ENCODE measurements at places on chromosomes 13 and 19.

DNA sequence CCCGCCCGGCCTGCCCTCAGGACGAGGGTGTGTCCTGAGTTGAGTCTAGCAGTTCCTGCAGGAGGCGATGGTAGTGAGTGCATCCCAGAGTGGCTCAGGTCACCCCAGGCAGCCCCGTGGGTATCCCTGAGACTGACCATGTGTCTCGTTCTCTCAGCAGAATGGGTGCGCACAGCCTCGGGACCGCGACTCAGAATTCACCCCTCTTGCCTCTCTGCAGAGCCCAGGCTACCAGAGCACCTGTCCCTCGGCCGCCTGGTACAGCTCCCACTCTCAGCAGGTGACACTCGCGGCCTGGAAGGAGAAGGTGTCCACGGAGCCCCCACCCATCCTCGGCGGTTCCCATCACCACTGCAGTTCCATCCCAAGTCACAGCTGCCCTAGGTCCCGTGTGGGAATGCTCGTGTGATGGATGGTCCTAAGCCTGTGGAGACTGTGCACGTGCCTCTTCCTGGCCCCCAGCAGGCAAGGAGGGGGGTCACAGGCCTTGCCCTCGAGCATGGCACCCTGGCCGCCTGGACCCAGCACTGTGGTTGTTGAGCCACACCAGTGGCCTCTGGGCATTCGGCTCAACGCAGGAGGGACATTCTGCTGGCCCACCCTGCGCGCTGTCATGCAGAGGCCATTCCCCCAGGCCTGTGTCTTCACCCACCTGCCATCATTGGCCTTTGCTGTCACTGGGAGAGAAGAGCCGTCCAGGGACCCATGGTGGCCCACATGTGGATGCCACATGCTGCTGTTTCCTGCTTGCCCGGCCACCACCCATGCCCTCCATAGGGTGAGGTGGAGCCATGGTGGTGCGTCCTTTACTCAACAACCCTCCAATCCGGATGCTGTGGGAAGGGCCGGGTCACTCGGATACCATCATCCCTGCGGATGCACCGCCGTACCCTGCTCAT, 87.1 kb upstream of the MCF2L start:
- no peak for DNase-seq

DNA sequence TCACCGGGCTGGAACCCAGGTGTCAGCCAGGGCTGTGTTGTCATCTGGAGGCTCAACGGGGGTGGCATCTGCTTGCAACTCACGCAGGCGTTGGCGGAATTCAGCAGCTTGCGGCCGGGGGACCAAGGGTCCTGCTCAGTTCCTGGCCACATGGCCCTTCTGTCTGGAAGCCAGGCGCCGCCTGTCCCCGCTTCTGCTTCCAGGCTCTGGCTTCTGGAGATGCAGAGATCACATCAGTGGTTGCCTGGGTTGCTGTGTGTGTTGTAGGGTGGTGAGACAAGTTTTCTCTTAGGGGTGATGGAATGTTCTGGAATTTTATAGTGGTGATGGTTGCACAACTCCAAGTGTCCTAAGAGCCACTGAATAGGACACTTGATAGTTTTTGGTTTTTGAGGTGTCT, 5.0 kb downstream of the ADAT3 start:
- no peak for DNase-seq

- DNase-seq, result no peak
Observed at GRCh38 chr13:33919120-33919519, 101.2 kb downstream of the RFC3 start.

DNA sequence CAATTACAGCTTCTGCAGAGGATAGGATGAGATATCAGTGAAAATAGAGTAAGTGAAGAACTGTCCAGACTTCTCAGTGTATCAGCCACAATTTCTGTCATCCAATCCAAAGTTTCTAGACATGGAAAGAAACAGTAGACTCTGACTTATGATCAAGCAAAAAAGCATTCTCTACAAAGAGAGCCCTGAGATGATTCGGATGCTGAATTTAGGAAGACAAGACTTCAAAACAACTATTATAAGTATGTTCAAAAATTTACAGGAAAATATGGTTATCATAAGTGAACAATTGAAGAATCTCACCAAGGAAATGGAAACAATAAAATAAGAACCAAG, 238.2 kb upstream of the IRS2 start:
- DNase-seq, result no peak

DNA sequence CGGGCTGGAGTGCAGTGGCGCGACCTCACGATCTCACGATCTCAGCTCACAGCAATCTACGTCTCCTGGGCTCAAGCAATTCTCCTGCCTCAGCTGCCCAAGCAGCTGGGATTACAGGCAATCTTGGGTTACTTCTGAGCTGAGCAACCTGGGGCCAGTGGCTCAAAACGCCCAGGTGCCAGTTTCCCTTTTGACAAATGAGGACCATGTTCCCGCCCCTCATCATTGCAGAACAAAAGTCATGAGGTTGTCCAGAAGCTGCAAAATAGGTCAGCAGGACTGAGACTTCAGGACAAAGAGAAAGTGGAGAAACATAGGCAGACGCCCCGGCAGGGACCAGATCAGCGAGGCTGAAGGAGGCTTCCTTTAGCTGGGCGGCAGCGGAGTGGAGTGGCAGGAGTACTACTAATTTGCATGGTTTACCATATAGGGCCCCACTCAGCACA, 3.3 kb upstream of the ADGRE5 start:
- peak; percentile 1 for DNase-seq

DNA sequence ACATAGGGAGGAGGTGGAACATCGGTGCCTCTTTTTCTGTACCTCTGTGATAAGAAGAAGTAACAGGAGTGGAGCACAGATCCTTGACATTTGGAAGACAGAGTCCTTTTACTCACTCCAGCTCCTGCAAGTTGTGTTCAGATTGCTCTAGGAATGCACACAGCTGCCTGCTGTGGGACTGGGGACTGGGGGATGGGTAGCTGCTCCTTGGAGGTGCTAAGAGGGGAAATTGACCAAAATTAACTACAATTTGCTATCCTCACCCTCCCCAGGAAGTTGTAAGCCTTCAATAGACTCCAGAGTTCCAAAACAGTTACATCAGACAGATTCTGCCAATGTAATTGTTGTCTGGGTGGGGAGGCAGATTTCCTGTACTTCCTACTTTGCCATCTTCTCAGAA, 317.9 kb downstream of the MTUS2 start:
- DNase-seq, result no peak

DNA sequence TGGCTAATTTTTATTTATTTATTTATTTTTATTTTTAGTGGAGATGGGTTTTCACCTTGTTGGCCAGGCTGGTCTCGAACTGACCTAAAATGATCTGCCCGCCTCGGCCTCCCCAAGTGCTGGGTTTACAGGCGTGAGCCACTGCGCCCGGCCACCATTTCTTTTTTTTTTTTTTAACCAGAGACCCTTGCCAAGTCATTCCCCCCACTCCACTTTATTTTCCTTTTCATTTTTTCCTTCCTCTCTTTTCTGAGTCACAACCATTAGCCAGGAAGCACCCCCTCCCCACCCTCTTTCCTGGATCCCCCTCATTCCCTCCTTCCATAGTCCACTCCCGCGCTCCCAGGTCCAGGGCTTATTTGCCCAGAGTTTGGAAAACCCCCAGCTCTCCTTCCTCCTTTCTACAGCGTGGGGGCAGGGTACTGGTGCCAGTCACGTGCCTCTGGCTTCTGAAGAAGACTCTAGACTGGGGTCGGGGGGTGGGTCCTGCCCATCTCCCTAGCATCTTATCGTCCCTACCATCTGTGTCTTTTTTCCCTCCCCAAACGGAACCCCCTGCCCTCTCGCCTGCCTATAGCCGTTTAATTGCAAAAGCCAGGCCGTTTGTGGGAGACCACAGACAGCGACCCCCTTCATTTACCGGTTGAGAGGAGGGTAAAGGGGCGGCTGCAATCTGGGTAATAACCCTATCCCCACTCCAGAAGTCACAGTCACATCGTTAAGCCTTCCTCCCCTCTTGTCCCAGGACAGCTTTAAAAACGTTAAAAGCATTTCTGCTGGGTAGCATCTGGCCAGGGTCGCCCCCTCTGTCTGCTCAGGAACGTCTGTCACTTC, 1.1 kb upstream of the CALR start:
- DNase-seq, result no peak

DNA sequence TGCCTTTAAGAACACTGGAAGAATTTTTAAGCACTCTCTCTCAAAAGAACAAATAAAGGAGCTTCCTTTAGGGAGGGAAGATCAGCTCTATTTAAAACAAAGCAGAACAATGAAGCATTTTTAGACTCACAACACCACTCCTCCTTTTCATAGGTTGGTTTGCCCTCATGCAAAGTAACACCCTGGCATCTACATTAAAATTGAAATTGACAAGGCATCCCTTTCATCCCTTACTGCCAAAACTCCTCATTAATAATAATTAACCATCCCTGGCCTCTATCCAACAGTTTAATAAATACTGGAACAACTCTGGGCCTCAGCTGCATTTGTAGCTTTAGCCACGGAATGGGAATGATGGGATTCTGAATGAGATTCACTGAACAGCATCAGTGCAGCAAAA, 929.1 kb downstream of the PCDH9 start:
- no peak for DNase-seq

- DNase-seq, result no peak
Observed at GRCh38 chr13:56988543-56988942, 152.2 kb upstream of the PRR20A start.

DNA sequence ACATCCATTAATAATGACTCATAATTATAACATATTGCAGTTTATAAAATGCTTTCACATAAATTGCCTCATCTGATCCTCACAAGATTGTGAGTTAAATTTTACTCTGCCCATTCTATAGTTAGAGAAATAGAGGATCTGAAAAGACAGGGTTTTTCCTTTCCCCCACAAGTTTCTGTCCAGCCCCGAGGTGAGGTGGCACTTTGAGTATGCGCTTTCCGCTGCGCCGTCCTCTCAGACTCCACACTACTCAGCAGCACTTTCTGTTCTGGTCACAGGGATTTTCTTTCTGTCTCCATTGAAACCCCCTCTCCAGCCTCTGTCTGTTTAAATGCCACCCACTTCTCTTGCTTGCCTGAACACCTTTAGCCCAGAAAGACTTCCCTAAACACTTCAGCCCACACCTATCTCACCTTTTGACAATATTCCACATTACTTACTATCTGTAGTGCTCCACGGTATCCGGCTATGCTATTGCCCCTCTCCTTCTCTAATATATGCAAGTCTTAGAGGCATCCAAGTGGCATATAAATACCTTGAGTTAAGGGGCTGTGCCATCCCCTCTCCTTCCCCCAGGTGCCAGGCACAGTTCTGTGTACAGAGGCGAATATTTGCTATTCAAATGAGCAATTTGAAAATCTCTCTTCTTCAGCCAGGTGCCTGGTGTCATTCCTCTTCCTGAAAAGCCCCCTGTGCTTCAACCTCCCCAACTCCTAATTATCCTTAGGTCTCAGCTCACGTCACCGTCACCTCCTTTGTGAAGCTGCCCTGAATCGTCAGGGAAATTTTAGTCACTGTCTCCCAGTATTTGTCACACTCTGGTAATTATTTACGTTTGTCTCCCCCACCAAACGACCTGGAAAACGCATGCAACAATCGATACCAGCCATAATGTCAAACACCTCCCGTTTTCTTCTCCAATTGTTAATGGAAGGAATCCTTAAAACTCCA, 268.7 kb downstream of the NHLRC3 start:
- no peak for DNase-seq

DNA sequence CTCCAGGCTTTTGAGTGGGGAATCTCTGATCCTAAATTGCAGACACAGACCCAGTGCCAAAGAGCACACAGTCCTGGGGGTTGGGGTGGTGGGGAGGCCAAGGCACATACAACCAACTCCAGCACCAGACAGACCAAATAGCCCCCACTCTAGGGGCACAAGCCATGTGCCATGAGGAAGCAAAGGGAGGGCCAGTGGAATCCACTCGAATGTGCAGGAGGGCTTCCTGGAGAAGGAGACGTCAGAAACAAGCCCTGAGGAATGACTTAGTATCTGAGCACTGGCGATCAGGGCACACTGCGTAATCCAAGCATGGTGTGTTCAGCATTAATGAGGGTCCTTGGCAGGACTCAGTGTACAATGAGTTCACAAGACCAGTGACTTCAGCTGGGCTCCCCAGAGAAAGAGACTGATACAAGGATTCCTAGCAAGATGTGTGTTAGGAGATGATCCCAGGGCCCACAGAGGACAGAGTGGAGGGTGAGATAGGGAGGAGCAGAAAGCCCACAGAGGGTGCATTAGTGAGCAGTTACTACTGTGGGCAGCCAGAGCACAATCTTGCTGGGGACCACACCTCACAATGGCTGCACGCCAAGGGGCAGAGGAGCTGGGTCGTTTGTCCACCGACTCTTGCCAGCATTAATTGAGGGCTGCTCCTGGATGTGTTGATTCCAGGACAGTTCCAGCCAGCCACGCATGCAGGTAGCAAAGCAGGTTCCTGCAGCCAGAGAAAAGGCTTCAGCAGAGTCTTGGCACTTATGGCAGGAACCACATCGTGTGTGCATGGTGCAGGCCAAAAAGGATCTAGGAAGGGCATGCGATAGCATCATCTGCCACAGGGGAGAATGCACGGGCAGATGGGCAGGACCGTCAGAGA, 152.6 kb upstream of the VSTM2B start:
- no peak for DNase-seq

- DNase-seq, result no peak
Observed at GRCh38 chr13:98577836-98578285, 954 bp upstream of the STK24 start.

DNA sequence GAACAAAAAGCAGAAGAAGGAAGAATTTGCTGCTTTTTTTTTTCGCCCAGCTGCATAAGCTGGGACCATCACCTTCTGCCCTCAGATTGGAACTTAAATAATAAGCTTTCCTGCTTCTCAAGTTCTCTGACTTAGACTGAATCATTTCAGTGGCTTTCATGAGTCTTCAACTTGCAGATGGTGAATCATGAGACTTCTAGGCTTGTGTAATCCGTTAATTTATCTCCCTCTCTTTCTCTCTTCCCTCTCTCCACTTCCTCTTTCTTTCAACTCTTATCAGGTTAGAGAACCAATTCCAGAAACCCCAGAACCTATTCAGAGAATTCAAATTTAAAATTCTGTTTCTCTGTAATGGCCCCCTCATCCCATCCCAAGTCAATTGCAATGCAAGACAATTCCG, 1153.7 kb downstream of the PCDH9 start:
- no peak for DNase-seq

DNA sequence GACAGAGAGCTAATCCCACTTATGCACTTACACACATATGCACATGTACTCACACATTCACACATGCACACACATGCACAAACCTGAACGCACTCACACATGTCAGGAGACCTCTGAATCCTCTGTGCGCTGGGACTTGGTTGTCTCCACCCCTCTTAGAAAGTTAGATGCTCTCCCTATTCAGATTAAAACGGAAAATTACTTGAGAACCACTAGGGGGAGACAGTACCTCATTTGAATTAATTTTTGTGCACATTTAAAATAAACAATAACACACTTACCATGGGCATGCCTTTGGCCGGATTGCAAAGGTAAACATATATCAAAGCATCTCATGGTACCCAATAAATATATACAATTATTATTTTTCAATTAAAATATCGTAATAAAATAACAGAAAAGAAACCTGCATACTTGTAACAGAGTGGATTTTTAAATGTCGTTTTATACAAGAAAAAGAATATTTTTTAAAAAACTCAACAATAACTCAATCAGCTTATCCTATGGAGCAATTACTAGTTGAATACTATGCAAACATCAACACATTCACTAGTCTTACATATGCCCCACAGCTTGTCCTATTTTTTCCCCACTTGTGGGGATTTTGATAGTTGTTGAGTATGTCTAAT, 9.5 kb upstream of the LILRB4 start:
- DNase-seq, result peak; percentile 37

- peak; percentile 83 for DNase-seq
Observed at GRCh38 chr19:13849991-13850909, 26.7 kb upstream of the NANOS3 start.
